Activated CD4-positive, alpha-beta T cell treated with anti-CD3 and anti-CD28 coated beads for 36 hours (primary cell): ENCODE measurements at places on chromosomes 3 and 15. TPM values are rescaled to one million over a fixed set of nuclear protein-coding genes. Genes with fewer than 3 reads are reported as not detected.

DNA sequence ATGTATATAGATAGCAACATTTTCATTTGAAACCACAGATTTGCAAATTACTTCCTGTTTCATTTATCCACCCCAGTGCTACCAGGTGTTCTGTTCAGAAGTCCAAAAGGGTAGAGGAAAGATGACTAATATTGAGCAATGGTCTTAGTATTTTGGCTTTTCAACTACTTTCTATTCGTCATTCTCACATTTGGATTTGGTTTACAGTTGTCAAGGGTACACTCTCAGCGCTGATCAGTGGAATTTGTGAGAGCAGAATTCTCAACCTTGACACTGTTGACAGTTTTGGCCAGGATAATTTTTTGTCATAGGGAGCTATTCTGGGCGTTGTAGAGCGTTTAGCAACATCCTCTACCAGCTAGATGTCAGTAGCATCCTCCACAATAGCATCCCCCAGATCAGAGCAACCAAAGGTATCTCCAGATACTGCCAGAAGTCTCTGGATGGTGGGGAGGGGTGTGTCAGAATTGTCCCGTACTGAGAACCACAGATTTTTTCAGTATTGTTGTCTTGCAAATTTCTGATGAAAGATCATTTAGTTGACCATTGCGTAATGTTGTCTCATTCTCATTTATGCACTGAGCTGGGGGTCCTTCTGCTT lies 4.2 kb downstream of the HMCES start:
- peak; percentile 42 for DNase-seq

GRCh38 chr3:47407896-47408838 lies 27.3 kb downstream of the PTPN23 start:
- DNase-seq, result no peak

DNA sequence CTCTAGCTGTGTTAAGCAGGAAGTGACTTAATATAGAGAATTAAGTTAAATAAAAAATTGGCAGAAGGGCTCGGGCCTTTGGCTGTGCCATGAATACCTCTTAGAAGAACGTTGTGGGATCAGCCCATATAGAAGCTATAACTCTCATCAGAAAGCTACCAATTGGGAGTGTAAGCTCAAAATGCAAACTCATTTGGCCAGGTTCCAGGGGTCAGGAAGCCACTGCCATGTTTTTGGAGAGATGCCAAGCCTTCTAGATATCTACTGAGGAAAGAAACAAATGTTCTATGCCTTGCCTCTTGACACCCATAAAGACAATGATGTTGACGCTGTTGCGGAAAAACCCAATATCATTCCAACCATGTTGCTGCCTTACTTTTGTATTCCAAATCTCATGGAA lies 475.2 kb upstream of the TGFBR2 start:
- DNase-seq, result no peak

GRCh38 chr3:79255702-79256101 lies 512.1 kb downstream of the ROBO1 start:
- no peak for DNase-seq

DNA sequence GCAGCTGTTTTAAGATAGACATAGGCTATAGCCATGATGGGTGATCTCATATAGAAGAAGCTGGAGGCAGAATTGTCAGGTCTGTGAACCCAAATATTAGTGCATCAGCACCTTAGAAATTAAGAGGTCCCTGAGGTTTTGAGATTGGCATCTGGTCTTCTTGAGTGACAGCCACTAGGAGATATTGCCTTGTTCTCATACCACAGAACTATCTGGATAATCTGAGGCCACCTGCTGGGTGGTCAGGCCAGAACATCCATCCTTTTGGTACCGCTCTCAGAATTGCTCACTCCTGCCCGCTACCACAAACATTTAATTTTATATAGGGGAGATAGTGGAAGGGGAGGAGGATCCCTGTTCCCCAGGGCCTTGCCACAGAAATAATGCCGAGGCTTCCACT lies 210.6 kb upstream of the ZPLD1 start:
- peak; percentile 23 for DNase-seq

- peak; percentile 11 for DNase-seq
These were observed 205.9 kb downstream of the P3H2 start for GRCh38 chr3:189914799-189915198.

Gene P2RY13
- total RNA-seq, result not detected

Gene FEZF2
- not detected for total RNA-seq
